Stimulated activated CD8-positive, alpha-beta memory T cell treated with anti-CD3 and anti-CD28 coated beads, Interleukin-4, amount 100 ng/mL, for 1 hour (primary cell): ENCODE measurements at places on chromosomes 3 and 15.

DNA sequence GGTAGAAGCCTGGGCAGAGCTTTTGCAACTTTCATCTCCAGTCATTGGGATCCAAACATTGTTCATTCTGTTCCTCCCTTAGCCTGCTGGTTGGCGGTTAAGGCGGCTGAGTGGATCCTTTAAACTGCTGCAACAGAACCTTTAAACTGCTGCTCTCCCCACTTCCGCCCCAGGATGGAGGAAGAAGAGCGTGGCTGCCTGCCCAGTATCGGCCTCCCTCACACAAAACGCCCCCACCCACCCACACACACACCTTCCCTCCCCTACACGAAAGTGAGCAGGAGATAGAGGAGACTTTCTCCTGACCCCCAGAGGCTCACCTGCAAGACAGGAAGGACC is 460 bp upstream of the ZMAT3 start:
- DNase-seq, result no peak

GRCh38 chr3:145936971-145937370 is 224.0 kb downstream of the PLOD2 start:
- DNase-seq, result no peak

GRCh38 chr3:98906230-98906629 is 4.7 kb upstream of the DCBLD2 start:
- DNase-seq, result no peak

GRCh38 chr3:171753025-171753472 is 57.2 kb downstream of the PLD1 start:
- no peak for DNase-seq

GRCh38 chr3:101036213-101036618 is 43.0 kb upstream of the ABI3BP start:
- DNase-seq, result no peak

DNA sequence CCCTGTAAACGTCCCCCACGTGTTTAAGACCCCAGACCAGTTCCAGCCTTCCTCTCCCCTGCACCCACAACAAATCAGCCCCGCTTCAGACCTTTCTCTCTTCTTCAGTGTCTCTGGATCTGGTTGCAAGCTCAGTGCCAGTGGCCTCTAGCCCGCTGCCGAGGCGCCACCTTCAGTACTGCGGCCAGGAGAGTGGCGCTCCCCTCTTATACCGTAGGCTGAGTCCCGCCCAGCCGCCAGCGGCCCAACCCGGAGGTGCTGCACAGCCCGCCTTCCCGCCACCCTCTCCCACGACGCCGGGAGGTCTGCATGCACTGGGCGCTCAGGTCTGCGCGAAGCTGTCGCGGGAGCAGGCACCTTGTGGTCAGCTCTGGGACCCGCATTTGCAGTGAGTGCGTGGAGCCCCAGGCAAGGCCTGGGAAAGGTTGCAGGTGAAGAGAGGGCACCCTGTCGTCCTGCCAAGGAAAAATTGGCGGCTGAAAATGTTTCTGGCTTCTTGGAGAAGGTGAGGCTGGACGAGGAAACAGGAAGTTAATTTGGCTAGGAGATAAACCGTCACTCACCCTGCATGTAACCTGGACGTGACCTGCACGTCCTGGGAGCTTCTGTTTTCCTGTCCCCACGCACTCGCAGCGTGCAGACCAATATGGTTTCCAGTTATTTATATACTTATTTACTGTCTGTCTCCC is at the start of gene C2CD4B:
C2CD4B (minus strand) TSS at position 182 of the 689 bp plus-strand sequence. CDS start 301 bp downstream, outside the sequence.
- no peak for DNase-seq

DNA sequence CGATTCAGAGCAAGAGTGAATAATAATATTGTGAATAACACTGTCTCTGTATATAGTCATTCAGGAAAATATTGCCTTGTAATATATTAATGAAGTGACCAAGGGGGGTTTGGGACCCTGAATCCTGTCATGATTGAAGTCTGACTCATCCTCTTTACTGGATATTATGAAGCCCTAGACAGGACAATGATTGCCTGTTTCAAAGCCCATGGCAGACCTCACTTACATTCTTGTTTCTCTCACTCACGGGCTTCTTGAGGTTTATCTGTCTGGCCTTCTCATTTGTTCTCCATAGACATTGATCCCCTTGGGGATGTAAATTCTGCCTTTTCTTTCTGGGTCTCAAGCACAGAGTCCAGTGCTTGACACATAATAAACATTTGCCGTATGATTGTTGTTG is 449.3 kb upstream of the THRB start:
- DNase-seq, result no peak

GRCh38 chr15:45458746-45459403 is 63.7 kb downstream of the SLC30A4 start:
- peak; percentile 70 for DNase-seq

DNA sequence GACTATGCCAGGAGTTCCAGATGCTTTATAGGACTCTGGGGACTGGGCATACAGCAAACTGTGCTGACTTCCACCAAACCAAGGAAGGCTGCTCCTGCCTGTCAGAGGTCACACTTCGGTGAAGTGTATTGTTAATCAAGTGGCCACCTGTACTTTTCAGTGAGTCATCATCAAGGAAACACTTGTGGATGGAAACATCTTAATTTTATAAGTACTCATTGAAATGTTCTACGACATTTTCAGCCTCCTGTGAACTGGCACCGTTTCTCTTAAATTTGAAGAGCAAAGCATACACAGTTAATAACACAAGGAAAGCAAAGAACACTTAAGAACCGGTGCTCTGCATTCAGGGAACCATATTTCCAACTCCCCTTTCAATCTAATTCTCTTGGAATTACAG is 801.7 kb upstream of the DPPA4 start:
- no peak for DNase-seq
